CD4-positive, alpha-beta T cell treated with Interleukin-4 for 1 hour (primary cell): ENCODE measurements at places on chromosomes 4 and X.

- DNase-seq = no peak
Observed at GRCh38 chr4:2768921-2769336, 12.8 kb upstream of the TNIP2 start.

GRCh38 chr4:160772668-160773067 lies 1391.1 kb downstream of the FSTL5 start:
- no peak for DNase-seq

GRCh38 chrX:19981947-19982346 lies 8.9 kb downstream of the BCLAF3 start:
- no peak for DNase-seq

DNA sequence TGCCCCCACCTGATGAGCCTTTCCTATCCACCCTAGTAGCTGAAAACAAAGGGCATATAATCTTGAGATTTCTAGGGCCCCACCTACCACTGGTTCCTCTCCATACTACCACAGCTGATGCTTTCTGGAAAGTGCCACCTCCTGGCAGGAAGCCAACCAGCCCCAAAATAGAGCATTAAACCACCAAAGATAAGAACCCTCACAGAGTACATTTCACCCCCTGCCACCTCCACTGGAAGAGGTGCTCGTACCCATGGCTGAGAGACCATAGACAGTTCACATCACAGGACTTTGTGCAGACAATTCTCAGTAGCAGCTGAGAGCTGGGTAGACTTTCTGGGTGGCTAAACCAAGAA lies 94.1 kb downstream of the IRS4 start:
- DNase-seq = no peak
